ENCODE measurements at places on chromosomes 12 and 14. TPM values are rescaled to one million over a fixed set of nuclear protein-coding genes. Genes with fewer than 3 reads are reported as not detected.

The GNB3 gene
- total RNA-seq: 0.46 TPM

The CD69 gene
- 23.0 TPM for total RNA-seq

The PAPLN gene
- 14.9 TPM for total RNA-seq

The RND1 gene
- 16.8 TPM for total RNA-seq

The DAO gene
- not detected for total RNA-seq

The TAS2R9 gene
- total RNA-seq: not detected

The DENND5B gene
- 7.6 TPM for total RNA-seq

The USP44 gene
- total RNA-seq: 25.6 TPM

The GDF3 gene
- total RNA-seq: 0.20 TPM

GRCh38 chr12:4819654-4820053 lies 90.1 kb upstream of the KCNA1 start:
- H3K4me3 ChIP-seq: no peak overlapping the region
- no peaks in the 10 kb centered on the region for H3K4me1 ChIP-seq
- H3K27me3 ChIP-seq: no peaks in the 10 kb centered on the region
- DNase-seq: no peak

GRCh38 chr12:101841069-101841468 lies 10.3 kb upstream of the GNPTAB start:
- no peak overlapping the region for H3K27ac ChIP-seq
- no peak for DNase-seq
- H3K27me3 ChIP-seq: no peaks in the 10 kb centered on the region
- no peak overlapping the region for H3K4me3 ChIP-seq

DNA sequence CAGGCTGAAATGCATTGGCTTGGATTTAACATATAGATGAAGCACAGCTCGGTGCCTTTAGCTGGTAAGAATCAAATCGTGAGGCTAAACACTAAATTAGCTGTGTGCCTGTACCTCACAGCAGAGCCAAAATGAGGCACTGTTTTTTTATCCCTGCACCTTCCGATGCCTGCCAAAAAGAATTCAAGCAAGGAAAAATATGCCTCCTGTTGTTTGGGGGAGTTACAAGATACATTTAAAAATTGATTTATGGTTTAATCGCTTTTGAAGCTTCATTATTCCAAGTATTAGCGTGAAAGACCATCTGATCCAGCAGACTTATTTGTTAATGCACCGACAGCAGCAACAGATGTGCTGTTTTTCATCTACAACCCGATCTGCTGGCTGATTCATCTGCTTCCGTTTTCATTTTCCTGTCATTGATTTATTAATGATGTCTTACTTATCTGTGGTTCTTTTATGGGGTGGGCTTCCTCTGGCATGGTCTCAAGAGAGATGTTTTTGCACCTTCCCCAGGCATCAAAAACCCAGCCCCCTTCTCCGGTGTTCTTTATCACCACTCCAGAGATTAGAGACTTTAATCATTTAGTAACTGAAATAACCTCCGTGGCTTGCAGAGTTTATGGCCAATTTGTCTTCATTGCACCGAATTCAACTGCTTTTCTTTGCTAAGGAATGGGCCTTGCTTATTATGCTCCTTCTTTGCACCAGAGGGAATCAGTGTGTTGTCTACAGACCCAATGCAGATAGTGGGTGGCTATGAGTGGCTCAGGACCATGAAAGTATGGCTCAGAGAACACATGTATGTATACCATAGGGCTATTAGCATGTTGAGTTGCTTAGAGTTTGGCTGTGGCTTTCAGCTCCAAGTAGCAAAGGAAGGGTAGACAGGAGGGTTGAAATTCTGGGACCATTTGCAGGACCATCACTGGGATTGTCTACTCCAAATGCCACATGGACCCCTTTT lies 166.8 kb upstream of the TMEM260 start:
- no peak overlapping the region for H3K27ac ChIP-seq
- peaks cover 7% of the 10 kb centered on the region for H3K4me1 ChIP-seq
- H3K27me3 ChIP-seq: no peaks in the 10 kb centered on the region
- H3K4me3 ChIP-seq: no peak overlapping the region

DNA sequence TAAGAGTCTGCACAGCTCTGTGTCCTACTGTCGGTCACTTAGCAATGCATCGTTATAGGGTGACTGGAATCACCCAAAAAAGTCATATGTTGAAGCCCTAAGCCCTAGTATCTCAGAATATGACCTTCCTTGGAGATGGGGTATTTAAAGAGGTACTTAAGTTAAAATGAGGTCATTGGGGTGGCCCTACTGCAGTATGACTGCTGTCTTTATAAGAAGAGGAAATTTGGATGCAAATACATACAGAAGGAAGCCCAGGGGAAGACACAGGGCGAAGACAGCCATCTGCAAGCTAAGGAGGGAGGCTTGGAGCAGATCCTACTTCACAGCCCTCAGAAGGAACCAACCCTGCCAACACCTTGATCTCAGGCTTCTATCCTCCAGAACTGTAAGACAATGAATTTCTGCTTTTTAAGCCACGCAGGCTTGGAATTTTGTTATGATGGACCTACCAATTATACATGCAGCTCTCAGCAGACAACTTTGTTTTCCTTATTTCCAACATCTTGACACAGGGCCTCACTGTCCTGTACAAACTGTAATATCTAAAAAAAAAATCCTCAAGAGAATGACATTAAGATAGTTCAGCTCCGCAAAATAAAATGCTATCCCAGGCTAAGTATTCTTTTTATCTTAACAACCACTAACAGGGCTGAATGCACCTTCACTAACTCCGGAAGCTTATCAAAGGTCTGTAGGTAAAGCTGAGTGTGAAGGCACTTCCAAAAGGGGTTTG lies 40.4 kb downstream of the ZFP36L1 start:
- no peak for DNase-seq
- H3K4me3 ChIP-seq: no peak overlapping the region
- no peaks in the 10 kb centered on the region for H3K27me3 ChIP-seq
- no peak overlapping the region for H3K27ac ChIP-seq
- no peaks in the 10 kb centered on the region for H3K36me3 ChIP-seq

GRCh38 chr12:104478396-104479122 lies 21.8 kb downstream of the CHST11 start:
- peak overlapping the region; percentile 65 for H3K27ac ChIP-seq
- peak overlapping the region; percentile 18 for H3K4me3 ChIP-seq
- H3K27me3 ChIP-seq: no peaks in the 10 kb centered on the region
- H3K4me1 ChIP-seq: peaks cover 46% of the 10 kb centered on the region
- no peaks in the 10 kb centered on the region for H3K36me3 ChIP-seq

- H3K4me1 ChIP-seq: no peaks in the 10 kb centered on the region
- no peak overlapping the region for H3K4me3 ChIP-seq
- no peak for DNase-seq
- no peak overlapping the region for H3K27ac ChIP-seq
Observed at GRCh38 chr14:25308244-25308643, 258.3 kb upstream of the STXBP6 start.

- no peak overlapping the region for H3K27ac ChIP-seq
- H3K4me1 ChIP-seq: no peaks in the 10 kb centered on the region
- no peaks in the 10 kb centered on the region for H3K27me3 ChIP-seq
- H3K36me3 ChIP-seq: no peaks in the 10 kb centered on the region
- no peak for DNase-seq
- peak overlapping the region; percentile 41 for H3K4me3 ChIP-seq
Observed at GRCh38 chr12:128365651-128366231, 98.8 kb downstream of the TMEM132C start.

DNA sequence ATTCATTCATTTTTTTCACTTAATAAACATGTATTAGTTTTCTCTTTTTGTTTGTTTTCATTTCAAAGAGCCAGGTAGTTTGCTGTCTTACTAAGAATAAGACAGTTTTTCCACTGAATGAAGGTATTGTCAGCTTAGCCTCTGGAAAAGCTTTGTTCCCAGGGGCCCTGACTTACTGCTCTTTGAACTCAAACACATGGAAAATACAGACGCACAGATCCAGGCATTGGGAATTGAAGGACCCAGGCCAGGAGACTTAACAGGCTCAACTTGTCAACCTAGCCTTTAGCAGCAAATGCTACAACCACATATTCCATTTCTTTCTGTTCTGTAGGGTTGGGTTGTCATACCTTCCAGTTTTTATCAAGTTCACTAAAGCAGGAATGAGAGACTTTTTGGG lies 38.5 kb upstream of the SLCO1C1 start:
- H3K4me3 ChIP-seq: no peak overlapping the region
- no peaks in the 10 kb centered on the region for H3K27me3 ChIP-seq
- H3K4me1 ChIP-seq: no peaks in the 10 kb centered on the region

- H3K27ac ChIP-seq: no peak overlapping the region
- no peak overlapping the region for H3K4me3 ChIP-seq
- H3K27me3 ChIP-seq: no peaks in the 10 kb centered on the region
- no peak for DNase-seq
Observed at GRCh38 chr14:98769326-98769725, 502.7 kb downstream of the BCL11B start.

DNA sequence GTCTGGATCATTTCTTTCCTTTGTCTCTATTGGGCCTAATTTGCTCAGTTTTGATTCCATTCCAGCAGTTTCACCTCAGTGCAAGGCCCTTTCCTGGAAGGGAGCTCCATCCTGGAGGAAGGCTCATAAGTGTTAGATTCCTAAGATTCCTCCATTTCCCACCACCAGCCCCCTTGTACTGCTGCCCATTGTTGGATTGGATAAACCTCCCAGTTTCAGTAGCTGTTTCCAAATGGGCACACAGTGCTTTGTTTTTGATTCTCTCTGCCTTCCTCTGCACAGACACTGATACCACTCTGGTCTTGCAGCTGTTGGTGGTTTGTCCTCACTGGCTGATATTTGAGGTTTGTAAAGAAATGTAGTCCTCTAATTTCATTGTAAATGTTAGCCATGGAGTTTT lies 158.9 kb downstream of the SLC15A5 start:
- H3K4me1 ChIP-seq: no peaks in the 10 kb centered on the region
- no peaks in the 10 kb centered on the region for H3K27me3 ChIP-seq
- DNase-seq: no peak
- H3K36me3 ChIP-seq: no peaks in the 10 kb centered on the region

GRCh38 chr12:109228664-109229063 lies 80.4 kb downstream of the FOXN4 start:
- no peak for DNase-seq
- no peak overlapping the region for H3K4me3 ChIP-seq
- H3K27me3 ChIP-seq: no peaks in the 10 kb centered on the region
- no peaks in the 10 kb centered on the region for H3K4me1 ChIP-seq
- peaks cover 77% of the 10 kb centered on the region for H3K36me3 ChIP-seq
- no peak overlapping the region for H3K27ac ChIP-seq

- no peaks in the 10 kb centered on the region for H3K4me1 ChIP-seq
- H3K36me3 ChIP-seq: no peaks in the 10 kb centered on the region
- H3K27ac ChIP-seq: no peak overlapping the region
Observed at GRCh38 chr14:65554837-65555236, 142.3 kb downstream of the FUT8 start.

Data from upper lobe of left lung (tissue), 6 donors.